ENCODE measurements at places on chromosomes 12 and 14.

- DNase-seq = no peak
These were observed 25.4 kb upstream of the FAM177A1 start for GRCh38 chr14:35020713-35021112.

GRCh38 chr14:24817212-24818057 lies 183.4 kb upstream of the GZMB start:
- DNase-seq = no peak

- no peak for DNase-seq
These were observed 77.0 kb downstream of the POLR3B start for GRCh38 chr12:106434526-106434925.

- DNase-seq = no peak
These were observed 80.8 kb downstream of the RAD52 start for GRCh38 chr12:868722-869121.

- peak; percentile 58 for DNase-seq
These were observed 15.9 kb upstream of the HHIPL1 start for GRCh38 chr14:99628887-99629618.

DNA sequence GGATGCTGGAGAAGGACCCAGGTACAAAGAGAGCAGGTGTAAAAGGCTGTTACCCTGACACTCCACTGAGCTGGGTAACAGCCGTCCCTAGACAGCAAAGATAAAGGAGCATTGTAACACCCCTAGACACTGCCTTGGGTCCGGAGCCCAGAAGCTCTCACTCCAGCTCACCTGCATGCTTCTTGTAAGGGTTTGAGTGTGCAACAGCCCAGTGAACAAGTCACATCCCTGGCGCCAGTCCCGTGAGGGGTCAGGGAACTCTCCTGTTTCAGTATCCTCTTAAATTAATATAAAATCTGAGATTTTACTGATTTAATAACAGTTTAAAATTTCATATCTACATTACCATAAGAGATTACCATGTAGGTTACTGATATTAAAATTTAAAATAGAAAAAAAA lies 124.8 kb upstream of the LMO3 start:
- no peak for DNase-seq

GRCh38 chr12:9090220-9090619 lies 25.5 kb downstream of the A2M start:
- no peak for DNase-seq

GRCh38 chr14:52266782-52267181 lies 716 bp upstream of the PTGDR start:
- DNase-seq = no peak

DNA sequence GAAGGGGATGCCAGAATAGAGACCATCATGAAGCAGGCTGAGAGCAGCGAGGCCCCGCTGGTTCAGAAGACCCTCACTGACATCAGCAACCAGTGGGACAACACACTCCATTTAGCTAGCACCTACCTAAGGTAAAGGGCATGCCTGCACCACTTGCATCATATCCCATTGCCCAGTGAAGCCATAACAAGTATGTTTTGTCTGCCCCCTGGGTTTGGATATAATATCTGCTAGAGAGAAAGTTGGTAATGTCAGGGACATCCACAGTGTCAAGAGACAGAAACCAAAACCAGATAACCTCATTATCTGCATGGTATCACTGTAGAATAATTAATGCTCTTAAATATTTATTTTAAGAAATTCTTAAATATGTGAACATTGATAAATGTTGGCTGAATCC lies 173.8 kb downstream of the SYNE2 start:
- DNase-seq = no peak

DNA sequence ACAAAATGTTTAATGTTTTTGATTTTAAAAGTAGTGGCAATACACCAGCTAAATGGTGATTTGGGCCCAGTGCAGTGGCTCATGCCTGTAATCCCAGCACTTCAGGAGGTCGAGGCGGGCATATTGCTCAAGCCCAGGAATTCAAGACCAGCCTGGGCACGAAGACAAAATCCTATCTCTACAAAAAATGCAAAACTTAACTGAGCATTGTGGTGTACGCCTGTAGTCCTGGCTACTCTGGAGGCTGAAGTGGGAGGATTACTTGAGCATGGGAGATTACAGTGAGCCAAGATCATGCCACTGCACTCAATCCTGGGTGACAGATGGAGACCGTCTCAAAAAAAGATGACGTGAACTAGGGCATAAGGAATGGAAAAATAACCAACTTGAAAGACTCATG lies 4.7 kb downstream of the RPL36AL start:
- DNase-seq = no peak

DNA sequence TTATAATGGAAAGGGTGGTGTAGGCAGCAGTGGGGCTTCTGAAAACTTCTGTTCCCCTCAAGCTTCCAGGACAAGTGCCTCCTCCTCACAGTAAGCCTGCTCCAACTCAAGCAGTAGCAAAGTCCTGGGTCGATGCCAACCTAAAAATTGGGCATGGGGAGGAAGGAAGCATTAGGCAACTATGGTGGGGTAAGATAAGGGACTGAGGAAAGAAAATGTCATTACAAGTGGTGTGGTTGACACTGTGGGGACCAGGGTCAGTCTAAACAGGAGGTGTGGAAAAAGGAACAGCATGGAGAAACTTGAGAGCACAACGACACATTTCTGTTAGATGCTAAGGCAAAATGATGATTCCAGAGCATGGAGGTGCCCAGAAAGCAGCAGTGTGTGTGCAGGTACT lies 34.9 kb downstream of the WIF1 start:
- DNase-seq = no peak

GRCh38 chr14:91263329-91263728 lies 18.8 kb upstream of the GPR68 start:
- DNase-seq = no peak

GRCh38 chr14:98183556-98183955 lies 1088.4 kb downstream of the BCL11B start:
- no peak for DNase-seq

- DNase-seq = no peak
These were observed 8.5 kb downstream of the ITGB7 start for GRCh38 chr12:53198486-53199110.

- DNase-seq = peak; percentile 72
These were observed 61.5 kb downstream of the LGMN start for GRCh38 chr14:92686900-92687427.

DNA sequence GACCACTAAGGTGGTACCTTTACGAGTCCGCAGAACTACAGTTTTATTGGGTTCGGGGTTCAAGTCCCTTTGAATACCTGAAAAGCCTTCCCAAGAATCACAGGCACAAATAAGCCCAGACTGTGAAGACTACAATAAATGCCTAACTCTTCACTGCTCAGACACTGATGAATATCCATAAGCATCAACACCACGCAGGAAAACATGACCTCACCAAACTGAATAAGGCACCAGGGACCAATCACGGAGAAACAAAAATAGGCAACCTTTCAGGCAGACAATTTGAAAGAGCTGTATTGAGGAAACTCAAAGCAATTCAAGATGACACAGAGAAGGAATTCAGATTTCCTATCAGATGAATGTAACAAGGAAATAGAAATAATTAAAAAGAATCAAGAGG lies 24.2 kb upstream of the P2RX7 start:
- DNase-seq = no peak

- DNase-seq = peak; percentile 91
These were observed at the start of gene LRRC9 for GRCh38 chr14:59919570-59920377. Gene LRRC9, plus strand, starts transcription at chr14:59920144.

GRCh38 chr12:93679308-93679925 lies 2.2 kb downstream of the CRADD start:
- no peak for DNase-seq

DNA sequence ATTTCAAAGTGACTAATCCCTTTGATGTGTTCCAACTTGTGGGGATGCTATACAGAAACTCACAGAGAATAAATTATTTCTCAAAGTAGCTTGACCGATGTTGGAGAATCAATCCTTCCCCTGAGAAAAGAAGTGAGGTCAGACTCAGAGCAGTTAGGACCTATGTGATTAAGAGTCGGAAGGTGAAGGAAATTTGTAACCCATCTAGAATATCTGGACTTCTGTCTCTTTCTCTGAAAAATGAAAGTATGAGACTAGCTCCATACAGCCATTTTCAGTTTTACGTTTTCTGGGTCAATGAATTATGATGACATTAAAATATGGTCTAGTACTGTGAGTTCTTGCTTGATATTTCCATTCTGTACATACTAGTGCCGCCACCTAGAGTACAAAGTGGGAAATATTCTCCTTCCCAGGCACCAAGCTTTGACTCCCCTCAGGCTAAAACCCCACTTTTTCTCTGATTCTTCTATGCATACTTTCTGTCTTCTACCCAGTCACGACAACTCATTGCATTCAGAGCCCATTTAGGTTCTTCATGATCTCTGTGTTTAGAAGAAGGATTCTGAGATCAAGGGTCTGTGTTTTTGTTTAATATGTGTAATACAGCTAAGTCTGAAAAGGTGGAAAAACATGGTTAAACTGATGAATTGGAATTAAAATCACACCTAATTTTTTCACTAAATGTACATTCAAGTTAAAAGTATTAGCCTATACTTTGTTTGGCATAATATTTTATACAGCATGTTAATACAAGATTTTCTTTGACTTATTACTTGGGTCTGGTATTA lies 6.9 kb upstream of the NTS start:
- peak; percentile 62 for DNase-seq

GRCh38 chr12:80018119-80018518 lies 81.2 kb upstream of the OTOGL start:
- DNase-seq = no peak

DNA sequence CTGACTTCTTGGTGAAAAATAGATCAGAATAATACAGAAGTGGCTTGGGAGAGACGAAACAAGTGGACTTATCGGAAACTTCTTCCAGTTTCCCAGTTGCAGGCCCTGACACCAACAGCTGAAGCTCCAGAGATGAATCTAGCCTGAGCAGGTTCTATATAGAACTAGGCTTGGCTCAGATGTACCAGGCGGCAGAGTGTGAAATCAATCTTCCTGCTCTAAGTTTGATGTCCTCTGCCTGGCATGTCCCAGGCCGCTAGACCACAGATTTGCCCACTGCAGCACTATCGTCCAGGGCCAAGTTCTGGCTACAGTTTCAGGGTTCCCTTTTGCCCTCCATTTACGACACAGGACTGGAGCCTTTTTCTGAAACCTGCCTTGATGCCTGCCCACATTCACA lies 91.3 kb upstream of the PLEKHA5 start:
- DNase-seq = no peak

GRCh38 chr14:104550861-104551728 lies 28.5 kb upstream of the C14orf180 start:
- no peak for DNase-seq

- no peak for DNase-seq
These were observed 62.3 kb upstream of the TMPO start for GRCh38 chr12:98453070-98453469.

DNA sequence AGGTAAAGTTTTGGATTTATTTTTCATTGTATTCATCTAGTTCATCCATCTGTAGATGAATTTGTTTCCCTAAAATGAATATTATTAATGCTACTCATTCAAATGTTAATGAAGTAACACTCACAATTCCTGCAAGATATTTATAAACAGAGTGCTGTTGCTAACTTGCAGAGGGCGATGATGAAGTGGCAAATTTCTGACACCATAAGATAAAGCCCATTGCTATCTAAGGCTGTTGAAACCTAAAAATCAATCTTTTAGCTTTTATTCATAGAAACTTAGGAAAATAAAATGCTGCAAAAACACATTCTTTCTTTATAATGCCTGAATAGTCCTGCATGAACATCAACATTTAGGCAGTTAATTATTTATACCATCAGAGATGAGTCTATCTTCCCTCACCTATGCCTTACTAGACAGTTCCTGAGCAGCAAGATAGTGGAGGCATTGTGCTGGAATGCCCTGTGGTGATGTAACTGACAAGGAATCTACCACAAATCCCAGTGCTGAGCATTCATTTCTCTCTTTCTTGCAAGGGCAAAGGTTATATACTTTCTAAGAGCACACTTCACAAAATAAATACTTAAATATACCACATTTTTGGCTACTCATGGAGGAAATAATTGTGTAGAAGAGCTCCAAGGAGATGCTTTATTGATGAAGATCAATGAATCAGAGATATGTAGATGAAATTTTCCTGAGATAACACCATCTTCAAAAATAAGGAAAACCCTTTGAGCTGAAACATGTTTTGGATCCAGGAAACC lies 57.6 kb downstream of the LMNTD1 start:
- no peak for DNase-seq

DNA sequence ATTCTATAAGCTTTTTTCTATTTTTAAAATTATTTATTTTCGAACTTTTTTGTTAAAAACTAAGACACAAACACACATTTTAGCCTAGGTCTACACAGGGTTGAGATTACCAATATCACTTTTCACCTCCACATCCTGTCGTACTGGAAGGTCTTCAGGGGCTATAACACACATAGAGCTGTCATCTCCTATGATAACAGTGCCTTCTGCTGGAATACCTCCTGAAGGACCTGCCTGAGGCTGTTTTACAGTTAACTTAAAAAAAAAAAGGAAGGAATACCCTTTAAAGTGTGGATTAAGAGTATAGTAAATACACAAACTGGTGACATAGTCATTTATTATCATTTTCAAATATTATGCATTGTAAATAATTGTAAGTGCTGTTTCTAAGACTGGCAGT lies 43.0 kb downstream of the RASSF8 start:
- no peak for DNase-seq

- DNase-seq = no peak
These were observed at the start of gene SELPLG for GRCh38 chr12:108633534-108634248. Gene SELPLG, minus strand, starts transcription at chr12:108633894. Its CDS starts 9,587 bp downstream, at chr12:108624307.

DNA sequence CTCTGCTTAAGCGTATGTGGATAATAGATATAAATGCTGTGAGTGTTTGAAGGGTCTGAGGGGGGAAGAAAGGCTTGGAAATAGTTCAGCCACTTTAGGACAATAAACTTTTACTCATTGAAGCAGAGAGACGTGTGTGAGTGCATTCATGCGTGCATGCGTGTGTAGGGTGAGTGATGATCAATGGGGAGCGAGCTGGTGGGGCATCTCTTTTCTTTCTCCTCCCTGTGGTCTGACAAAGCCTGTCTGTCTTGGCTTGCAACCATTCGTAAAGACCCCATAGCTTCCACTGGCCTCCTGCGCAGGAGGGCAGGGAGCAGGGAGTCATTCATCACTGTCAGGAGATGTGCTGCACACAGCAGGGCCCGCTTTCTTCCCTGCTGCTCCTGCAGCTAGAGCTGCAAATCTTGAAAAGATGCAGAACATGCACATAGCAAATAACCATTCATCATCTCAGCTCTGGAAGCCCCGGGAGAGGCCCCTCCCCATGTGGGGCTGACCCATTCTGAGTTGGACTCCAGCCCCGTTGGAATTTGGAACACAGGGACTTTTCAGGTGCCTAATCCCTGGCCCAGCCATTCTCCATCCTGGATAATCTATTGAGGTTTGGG lies 223.2 kb downstream of the PPM1H start:
- no peak for DNase-seq

- no peak for DNase-seq
These were observed 223.7 kb downstream of the ZFP36L1 start for GRCh38 chr14:68568907-68569897.
